ENCODE measurements at places on chromosomes 7 and 10.

- no peak for DNase-seq
These were observed 717.6 kb downstream of the GRM8 start for GRCh38 chr7:126535176-126535575.

DNA sequence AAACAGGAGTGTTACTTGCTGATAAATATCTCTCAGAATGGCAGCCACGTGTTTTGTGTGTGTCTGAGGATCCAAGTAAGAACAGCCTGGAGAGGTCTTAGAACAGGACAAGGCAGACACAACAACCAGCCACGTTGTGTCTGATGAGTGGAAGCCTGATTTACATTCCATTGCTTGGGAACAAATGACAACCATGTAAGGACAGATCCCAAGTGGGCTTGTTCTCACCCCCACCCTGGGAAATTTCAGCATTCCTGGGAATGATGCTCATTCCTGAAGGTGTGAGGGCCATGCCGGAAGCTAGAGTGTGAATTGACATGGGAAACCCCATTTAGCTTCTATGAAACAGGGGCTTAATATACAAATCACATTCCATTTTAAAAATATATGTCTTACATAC, 35.9 kb downstream of the IL6 start:
- DNase-seq, result no peak

GRCh38 chr10:7045891-7046599, 364.8 kb downstream of the SFMBT2 start:
- no peak for DNase-seq

- DNase-seq, result no peak
These were observed 5.6 kb downstream of the PTN start for GRCh38 chr7:137337902-137338301.

- DNase-seq, result no peak
These were observed 4.4 kb downstream of the BMPER start for GRCh38 chr7:33909755-33910154.

DNA sequence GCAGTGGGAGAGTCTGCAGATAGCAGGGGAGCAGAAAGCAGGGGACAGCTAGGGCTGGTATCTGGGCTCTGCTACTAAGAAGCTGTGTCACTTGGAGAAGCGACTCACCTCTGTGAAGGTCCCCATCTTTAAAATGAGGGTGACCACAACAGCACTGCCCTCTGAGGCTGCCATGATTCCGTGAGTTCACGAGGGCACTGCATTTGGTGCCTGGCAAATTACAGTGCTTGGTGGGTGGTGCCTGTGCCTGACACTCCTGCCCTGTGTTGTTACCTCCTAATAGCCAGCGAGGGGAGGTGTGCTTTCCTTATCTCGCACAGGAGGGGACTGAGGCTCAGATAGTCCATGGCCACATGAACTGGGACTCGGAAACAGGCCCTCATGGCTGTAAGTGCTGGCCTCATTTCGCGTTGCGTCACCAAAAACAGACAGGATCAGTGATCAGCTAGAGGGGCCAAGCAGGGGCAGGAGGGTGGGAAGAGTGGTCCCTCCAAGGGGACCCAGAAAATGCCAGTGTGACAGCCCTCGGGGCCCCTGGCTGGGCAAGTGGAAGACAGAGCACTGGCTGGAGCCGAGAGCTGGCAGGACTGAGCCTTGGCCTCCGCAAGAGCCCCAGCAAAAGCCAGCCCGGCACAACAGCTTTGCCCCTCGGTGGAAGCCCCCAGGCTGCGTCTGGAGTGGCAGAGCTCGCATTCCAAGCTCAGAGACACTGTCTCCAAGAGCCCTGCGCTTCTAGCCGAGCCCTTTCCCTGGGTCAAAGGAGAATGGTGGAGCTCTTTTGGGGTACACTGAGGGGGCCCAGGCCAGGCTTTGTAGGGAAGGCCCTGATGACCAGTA, 17.3 kb upstream of the BNIP3 start:
- no peak for DNase-seq

All from cerebellar nuclear complex (tissue), 1 donor.